Urothelium cell line (cell line): ENCODE measurements at places on chromosomes 11 and 22.

- no peak for DNase-seq
These were observed 16.2 kb upstream of the FXYD6 start for GRCh38 chr11:117892651-117893050.

- DNase-seq: no peak
These were observed 71.6 kb downstream of the CELSR1 start for GRCh38 chr22:46465793-46466192.

- peak; percentile 63 for DNase-seq
These were observed 85.5 kb upstream of the WNT11 start for GRCh38 chr11:76291576-76292526.

DNA sequence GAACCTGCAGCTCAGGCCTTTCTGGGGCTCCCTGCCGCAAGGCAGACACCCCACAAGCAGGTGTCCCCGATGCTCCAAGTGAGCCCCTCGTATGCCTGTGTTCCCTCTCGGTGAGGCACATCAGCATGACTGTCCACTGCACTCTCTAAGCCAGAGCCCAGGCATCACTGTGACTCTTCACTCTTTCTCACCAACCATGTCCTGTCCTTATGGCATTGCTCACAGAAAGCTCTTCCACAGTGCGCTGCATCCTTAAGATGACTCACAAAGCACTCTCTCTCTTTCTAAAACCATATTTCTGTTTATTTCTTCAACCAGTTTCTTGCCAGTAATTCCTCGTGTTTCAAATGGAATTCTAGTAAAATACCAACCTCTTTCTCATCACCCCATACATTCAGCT is 18.1 kb downstream of the GAB4 start:
- DNase-seq: no peak

DNA sequence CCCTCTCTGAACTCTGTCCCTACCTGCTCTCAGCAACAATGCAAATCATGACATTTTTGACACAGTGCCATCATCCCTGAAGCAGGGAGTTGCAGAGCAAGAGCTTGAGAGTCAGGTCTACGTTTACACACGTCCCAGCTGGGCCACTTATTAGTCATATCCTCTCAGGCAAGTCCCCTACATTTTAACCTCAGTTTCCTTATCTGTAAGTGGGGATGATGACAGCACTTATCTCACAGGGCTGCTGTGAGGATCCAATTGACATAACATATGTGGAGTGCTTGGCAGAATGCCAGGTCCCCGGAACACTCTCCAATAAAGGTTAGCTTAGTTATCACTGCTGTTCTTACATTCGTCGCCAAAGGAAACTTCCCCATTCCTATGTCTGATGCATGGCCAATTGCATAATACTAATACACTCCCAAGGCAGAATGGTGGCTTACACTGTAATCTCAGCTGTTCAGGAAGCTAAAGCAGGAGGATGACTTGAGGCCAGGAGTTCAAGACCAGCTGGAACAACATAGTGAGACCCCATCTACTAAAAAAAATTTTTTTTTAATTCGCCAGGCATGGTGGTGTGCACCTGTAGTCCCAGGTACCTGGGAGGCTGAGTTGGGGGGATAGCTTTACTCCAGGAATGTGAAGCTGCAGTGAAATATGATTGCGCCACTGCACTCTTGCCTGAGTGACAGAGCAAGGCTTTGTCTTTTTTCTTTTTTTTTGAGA is 16.6 kb downstream of the ASCC2 start:
- DNase-seq: peak; percentile 82

GRCh38 chr11:110251836-110252235 is 44.6 kb downstream of the RDX start:
- DNase-seq: peak; percentile 29

- peak; percentile 44 for DNase-seq
These were observed 365.7 kb upstream of the CADM1 start for GRCh38 chr11:115869780-115870431.

DNA sequence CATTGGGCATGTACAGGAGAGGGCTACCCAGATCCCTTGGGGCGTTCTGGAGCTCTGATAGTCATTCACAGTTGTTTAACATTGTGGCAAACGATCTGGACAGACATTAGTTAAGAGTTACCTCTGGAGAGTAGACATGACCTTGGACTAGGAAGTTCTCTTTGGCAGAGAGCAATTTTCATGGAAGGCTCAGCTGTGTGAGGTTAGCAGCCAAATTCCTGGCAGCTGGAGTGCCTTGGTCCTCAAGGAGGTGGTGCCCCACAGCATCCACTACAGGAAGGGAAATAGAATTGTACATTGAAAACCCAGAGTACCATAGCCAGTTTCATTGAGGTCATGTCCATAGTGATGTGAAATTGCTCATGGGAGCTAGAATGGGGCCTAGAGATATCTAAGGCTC is 82.8 kb downstream of the BLID start:
- DNase-seq: no peak

DNA sequence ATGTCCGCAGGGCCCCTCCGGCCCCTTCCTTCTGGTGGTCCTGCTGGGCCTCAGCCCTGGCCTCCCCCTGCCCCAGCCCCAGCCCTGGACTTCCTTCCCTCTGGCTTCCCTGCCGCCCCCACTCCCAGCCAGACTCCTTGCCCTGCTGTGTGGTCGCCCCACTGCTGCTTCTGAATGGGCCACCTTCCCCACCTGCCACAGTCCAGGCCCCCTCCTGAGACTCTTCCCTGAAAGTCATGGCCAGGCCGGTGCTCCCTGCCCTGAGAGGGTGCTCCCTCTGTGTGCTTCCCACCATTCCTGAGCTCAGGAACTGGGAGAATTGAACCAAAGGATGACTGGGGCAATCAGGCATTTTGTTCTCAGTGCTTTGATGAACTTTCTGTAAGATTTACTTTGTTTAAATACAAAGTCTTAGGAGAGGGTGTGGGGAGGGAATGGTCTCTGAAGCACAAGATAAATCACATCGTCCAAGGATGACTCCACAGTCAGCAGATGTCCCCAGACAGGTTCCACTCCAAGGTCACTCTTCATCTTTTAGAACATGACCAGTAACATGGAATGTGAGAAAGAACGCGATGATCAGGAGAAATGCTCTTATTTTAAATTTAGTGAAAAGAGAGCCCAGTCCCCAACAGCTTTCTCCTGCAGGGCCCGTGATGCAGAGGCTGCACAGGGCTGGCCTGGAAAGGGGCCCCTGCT is 774 bp downstream of the APOBEC3D start:
- DNase-seq: no peak

- DNase-seq: no peak
These were observed 47.5 kb upstream of the TENM4 start for GRCh38 chr11:79488286-79488685.

DNA sequence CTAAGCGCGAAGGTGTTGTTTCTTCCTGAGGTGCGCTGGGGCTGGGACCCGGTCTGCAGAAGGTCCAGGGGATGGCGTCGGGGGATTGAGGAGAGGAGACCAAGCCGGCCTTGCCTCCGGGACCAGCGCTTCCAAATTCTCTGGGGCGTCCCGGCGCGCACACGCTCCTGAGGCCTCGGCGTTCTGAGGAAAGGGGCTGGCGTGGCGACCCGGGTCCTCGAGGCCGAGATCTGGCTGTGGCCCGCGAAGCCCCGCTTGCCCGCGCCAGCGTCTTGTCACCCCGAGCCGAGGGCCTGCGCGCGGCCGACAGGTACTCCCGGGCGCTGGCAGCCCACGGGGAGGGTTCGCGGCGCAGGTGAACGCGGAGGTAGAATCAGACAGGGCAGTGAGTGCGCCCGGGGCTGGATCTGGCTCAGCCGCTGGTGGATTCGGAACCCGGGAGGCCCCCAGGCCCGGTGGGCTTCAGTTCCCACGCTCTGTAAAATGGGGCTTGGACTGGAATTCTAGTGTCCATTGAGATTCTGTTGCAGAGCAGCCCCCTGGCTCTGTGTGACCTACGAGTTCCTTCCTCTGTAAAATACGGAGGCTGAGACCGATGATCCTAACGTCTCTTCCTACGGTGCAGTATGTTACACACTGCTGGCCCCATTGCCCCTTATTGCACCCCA is 14.7 kb downstream of the SSH3 start:
- no peak for DNase-seq

- DNase-seq: peak; percentile 30
These were observed 695 bp downstream of the PEX26 start for GRCh38 chr22:18078329-18079041.

- peak; percentile 91 for DNase-seq
These were observed 58.2 kb upstream of the THY1 start for GRCh38 chr11:119481021-119481666.
